ENCODE measurements at places on chromosomes 16 and 17.

GRCh38 chr17:6084311-6085161 is 14.4 kb downstream of the WSCD1 start:
- DNase-seq: no peak

GRCh38 chr17:43721537-43722268 is 36.9 kb downstream of the SOST start:
- no peak for DNase-seq

DNA sequence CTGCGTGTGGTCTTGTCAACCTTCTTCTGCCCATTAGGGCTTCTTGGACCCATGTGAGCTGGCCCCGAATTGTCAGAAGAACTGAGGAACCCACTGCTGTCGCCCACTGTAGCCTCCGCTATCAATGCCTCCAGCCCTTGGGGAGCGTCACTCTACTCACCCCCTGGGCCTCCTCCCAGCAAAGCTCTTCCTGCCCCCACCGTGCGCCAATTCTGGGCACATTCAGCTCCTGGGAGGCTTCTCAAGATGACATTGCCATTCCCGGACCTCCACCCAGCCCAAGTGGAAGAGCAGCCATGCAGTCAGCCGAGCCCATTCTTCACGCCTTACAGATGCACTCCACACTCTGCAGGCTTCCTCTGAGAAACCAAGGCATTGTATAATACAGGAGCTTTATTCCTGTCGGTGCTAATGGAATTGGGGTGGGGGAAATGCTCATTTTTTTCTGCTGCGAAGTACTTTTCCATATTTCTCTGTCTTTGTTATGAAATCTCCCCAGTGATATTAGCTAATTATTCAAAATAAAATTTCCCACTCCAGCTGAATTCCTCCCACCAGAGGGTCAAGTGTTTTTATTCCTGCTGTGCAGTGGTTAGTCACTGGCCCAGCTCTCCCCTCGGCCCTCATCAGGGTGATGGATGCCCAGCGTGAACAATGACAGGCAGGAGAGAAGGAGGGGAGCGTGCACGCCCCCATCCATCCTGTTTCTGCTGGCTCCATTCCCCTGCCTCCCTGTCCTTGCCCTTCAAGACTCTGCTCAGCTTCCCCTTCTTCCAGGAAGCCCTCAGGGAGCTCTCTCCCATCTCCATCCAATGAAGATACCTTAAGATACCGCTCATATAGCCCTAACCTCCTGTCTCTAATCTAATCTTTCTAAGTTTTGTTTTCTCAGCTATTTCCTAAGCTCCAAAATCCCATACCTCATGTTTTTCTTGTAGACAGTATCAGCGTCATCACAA is 87.7 kb downstream of the C16orf95 start:
- DNase-seq: no peak

DNA sequence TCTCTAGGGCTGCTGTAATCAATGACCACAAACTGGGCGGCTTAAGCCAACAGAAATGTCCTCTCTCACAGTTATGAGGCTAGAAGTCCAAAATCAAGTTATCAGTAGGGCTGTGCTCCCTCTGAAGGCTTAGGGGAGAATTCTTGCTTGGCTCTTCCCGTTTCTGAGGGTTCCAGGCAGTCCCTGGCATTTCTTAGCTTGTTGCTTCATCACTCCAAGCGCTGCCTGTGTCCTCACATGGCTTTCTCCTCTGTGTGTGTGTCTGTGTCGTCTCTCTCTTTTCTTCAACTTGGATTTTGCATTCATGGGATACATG is 13.7 kb upstream of the CDC42EP4 start:
- DNase-seq: no peak

GRCh38 chr16:89546781-89547180 is 13.7 kb upstream of the RPL13 start:
- no peak for DNase-seq

DNA sequence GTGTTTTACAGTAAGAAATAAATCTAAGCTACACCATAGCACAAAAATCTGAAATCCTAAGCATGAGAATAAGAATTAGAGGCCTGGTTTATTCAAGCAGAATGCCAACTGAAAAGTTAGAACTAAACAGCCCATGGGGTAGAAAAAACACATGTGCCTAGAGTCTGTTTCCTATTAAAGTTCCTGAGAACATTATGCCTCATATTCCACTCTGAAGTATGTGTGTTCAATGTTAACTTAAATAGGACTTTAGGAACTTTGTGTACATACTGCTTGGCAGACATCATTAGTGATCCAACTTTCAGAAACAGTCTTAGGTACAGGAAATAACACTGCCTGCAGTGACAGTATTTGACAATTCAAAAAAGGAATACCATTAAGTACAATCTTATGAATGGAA is 18.2 kb downstream of the HEATR6 start:
- DNase-seq: no peak

DNA sequence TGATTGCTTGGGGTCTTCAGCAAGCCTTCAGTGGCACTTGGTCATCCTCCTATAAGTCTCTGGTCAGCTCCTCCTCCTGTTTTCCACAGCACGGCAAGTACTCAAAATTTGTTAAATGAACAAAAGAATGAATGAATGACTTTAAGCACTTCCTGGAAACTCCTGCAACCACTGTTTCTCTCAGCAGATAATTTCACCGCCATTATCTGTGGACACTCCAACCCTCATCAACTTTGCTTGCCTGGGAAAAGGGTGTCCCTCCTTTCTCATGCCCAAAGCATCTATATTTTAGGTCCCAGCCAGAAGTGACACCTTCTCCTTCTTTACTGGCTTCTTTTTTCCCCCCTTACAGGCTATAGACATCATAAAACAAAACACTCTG is 4.4 kb downstream of the PROCA1 start:
- DNase-seq: no peak

DNA sequence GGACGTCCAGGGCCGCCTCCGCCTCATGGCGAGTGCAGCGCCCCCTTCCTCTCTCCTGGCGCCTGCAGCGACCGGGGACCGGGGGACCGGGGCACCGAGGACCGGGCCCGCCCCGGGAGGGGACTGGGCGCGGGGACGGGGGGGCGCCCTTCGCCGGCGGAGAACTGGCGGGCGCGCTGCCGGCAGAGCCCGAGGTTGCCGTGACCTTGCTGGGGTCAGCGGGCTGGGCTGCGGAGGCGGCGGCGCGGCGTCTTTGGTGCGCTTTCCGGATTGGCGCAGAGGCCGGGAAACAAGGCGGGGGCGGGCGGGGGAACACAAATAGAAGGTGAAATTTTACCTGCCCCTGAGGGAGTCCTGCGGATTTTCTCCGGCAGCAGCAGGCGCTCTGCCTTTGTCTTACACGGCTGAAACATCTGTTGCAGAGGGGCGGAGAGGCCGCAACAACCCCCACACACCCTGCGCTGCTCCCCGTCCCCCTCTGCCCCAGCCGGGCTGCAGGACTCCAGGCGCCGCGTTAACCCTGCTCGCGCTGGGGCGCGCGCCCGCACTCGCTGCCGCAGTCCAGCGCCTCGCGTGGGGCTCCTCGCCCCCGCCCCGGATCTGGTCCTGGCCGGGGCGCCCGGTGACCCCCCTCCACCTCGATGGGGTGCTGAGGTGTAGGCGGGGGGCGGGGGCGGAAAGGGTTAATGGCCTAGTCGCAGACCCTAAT is 53.5 kb downstream of the SREBF1 start:
- DNase-seq: peak; percentile 46
